Uterus (tissue), 4 donors: ENCODE measurements at places on chromosomes 1 and 21. TPM values are rescaled to one million over a fixed set of nuclear protein-coding genes. Genes with fewer than 3 reads are reported as not detected.

Gene SRM
- 50.6 TPM for total RNA-seq

- no peak overlapping the region for H3K4me3 ChIP-seq
- no peaks in the 10 kb centered on the region for H3K36me3 ChIP-seq
- DNase-seq = no peak
- no peaks in the 10 kb centered on the region for H3K27me3 ChIP-seq
- no peak overlapping the region for H3K27ac ChIP-seq
- H3K4me1 ChIP-seq = no peaks in the 10 kb centered on the region
These were observed 51.3 kb upstream of the IFFO2 start for GRCh38 chr1:19007491-19008441.

Gene LORICRIN
- total RNA-seq = not detected

DNA sequence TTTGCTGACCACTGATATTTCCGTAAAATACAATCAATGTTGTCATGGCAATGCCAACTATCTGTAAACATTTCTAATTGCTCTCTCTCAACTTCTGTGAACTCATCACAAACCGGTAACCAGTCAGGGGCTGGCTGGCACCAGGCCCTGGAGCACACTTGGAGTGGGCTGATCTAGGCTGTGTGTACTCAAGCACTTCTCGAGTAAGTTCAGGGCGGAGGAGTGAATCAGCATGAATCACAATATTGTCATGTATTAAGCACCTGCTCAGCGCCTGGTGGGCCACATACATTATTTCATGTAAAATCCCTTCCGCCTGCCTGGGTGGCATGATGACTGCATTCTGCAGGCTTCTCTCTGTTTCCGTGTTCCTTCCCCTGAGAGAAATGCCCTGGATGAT is 212.4 kb downstream of the FOXD2 start:
- H3K4me3 ChIP-seq = no peak overlapping the region
- no peak overlapping the region for H3K27ac ChIP-seq
- H3K4me1 ChIP-seq = no peaks in the 10 kb centered on the region
- H3K36me3 ChIP-seq = no peaks in the 10 kb centered on the region

DNA sequence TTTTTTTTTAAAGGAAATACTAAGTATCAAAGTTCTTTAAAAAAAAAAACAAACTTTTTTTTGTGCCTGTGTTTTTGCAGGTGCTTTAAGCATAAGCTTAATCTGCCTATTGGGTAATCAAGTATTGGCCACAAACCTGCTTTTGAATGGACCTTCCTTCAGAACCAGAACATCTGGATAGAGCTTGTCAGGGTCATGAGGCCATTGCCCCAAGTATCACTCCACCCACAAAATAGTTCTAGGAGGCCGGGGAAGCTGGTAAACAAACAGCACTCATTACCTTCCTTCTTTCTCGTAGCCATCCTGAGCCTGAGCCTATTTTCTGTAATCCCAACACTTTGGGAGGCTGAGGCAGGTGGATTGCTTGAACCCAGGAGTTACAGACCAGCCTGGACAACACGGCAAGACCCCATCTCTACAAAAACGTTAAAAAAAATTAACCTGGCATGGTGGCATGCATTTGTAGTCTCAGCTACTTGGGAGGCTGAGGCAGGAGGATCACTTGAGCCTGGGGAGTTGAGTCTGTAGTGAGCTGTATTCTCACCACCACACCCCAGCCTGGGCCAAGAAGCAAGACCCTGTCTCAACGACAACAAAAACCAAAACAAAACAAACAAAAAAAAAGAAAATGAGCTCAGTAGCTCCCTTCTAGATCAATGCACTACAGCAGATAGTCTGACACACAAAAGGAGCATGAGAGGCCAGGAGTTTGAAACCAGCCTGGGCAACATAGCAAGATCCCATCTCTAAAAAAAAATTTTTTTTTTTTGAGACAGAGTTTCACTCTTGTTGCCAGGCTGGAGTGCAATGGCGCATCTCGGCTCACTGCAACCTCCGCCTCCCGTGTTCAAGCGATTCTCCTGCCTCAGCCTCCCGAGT is 34.1 kb upstream of the EPS15 start:
- no peaks in the 10 kb centered on the region for H3K36me3 ChIP-seq
- H3K27ac ChIP-seq = no peak overlapping the region
- no peak for DNase-seq
- no peaks in the 10 kb centered on the region for H3K4me1 ChIP-seq
- H3K4me3 ChIP-seq = no peak overlapping the region
- H3K27me3 ChIP-seq = no peaks in the 10 kb centered on the region

- DNase-seq = no peak
- H3K4me1 ChIP-seq = no peaks in the 10 kb centered on the region
- H3K4me3 ChIP-seq = no peak overlapping the region
These were observed 63.4 kb upstream of the GRIK3 start for GRCh38 chr1:37097731-37098130.

GRCh38 chr1:175511496-175511895 is 231.9 kb downstream of the TNR start:
- no peaks in the 10 kb centered on the region for H3K36me3 ChIP-seq
- H3K27me3 ChIP-seq = no peaks in the 10 kb centered on the region
- H3K4me1 ChIP-seq = no peaks in the 10 kb centered on the region
- no peak for DNase-seq
- H3K4me3 ChIP-seq = no peak overlapping the region
- H3K27ac ChIP-seq = no peak overlapping the region

- H3K4me3 ChIP-seq = no peak overlapping the region
- H3K27ac ChIP-seq = no peak overlapping the region
- no peaks in the 10 kb centered on the region for H3K36me3 ChIP-seq
- no peaks in the 10 kb centered on the region for H3K4me1 ChIP-seq
- no peak for DNase-seq
These were observed 63.1 kb downstream of the LAMC2 start for GRCh38 chr1:183248989-183249691.

Gene CNR2
- total RNA-seq = 0.14 TPM

Gene LGR6
- total RNA-seq = 4.0 TPM

DNA sequence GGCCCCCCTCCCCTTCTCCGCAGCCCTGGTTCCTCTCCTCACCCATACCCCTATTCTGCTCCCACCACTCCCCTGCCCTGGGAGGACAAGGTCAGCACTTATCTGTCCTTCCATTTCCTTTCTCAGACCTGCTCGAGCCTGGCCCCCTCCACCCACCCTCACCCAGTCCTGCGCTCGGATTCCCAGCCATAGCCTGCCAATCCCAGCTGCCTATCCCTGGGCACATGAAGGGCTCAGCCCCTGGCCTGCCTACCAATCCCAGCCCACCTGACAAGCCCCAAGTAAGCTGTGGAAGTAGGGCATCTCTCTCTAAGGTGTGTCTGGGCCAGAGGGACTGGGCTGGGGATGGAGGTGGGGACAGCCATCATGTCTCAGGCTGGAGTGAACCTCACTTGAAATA is 5.4 kb downstream of the BLACAT1 start:
- peaks cover 21% of the 10 kb centered on the region for H3K27me3 ChIP-seq
- no peak for DNase-seq
- H3K4me1 ChIP-seq = no peaks in the 10 kb centered on the region
- no peak overlapping the region for H3K27ac ChIP-seq
- no peaks in the 10 kb centered on the region for H3K36me3 ChIP-seq
- H3K4me3 ChIP-seq = no peak overlapping the region

DNA sequence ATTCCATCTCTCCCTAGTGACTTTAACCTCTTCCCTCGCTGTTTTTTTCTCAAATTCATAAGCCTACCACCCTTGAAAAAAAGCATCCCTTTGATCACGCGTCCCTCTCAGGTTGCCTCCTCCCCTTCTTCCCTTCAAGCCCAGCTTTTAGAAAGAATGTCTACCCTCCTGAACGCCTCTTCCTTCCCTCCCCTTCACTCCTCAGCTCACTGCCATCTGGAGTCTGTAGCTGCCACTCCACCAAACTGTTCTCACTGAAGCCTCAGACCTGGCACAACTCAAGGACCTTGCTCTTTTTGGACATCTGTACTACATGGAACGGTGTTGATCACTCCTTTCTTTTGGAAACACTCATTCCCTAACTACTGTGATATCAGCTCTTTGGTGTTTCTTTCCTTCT is 80.6 kb downstream of the SLC25A24 start:
- H3K4me3 ChIP-seq = no peak overlapping the region
- no peak overlapping the region for H3K27ac ChIP-seq
- H3K4me1 ChIP-seq = no peaks in the 10 kb centered on the region
- no peaks in the 10 kb centered on the region for H3K27me3 ChIP-seq
- H3K36me3 ChIP-seq = no peaks in the 10 kb centered on the region
- DNase-seq = no peak

- no peak overlapping the region for H3K27ac ChIP-seq
- H3K4me3 ChIP-seq = no peak overlapping the region
- H3K36me3 ChIP-seq = no peaks in the 10 kb centered on the region
- peaks cover 16% of the 10 kb centered on the region for H3K4me1 ChIP-seq
- no peak for DNase-seq
These were observed 7.4 kb downstream of the LDLRAP1 start for GRCh38 chr1:25550683-25551310.

GRCh38 chr1:32240140-32240951 is 6.7 kb upstream of the FAM167B start:
- DNase-seq = peak; percentile 84
- no peaks in the 10 kb centered on the region for H3K27me3 ChIP-seq
- peak overlapping the region; percentile 85 for H3K27ac ChIP-seq
- H3K4me3 ChIP-seq = peak overlapping the region; percentile 60

Gene INAVA
- not detected for total RNA-seq

DNA sequence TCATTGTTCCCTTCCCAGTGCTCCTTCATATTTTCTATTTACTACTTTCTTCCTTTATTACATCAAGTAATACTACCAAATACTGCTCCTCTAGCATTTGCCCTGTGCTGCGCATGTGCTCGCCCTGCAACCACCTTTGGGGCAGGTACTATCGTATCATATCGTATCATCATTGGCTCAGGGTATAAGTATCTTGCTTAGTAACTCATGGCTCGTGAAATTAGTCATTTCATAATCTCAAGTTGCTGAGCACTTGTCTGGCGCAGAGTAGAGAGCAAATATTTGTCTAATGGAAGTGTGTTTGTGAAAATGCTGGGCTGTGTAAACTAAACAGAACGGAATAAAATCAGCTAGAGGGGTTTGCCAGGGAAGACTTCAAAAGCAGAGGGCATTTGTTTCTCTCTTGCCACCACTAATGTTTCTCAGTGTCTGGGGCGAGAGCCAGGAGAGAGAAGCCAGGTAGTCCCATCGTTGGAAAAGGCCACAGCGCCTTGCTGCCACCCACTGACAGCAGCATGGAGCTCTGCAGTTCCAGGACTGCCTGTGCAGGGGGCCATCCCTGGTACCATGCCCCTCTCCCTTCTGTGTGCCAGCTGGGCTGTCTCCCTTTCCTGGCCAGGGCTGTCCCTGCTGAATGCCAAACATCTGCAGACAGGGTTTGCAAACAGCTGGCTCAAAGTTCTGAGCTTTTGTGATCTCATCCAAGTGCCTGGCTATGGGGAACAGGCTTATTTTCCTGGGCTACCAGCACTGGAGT is 20.0 kb upstream of the CPT2 start:
- peak; percentile 26 for DNase-seq
- H3K4me1 ChIP-seq = peaks cover 2% of the 10 kb centered on the region
- peak overlapping the region; percentile 45 for H3K27ac ChIP-seq
- no peak overlapping the region for H3K4me3 ChIP-seq

- no peaks in the 10 kb centered on the region for H3K36me3 ChIP-seq
- H3K4me1 ChIP-seq = no peaks in the 10 kb centered on the region
- no peak overlapping the region for H3K4me3 ChIP-seq
- H3K27me3 ChIP-seq = no peaks in the 10 kb centered on the region
These were observed 24.9 kb upstream of the NHLH2 start for GRCh38 chr1:115865704-115866380.

GRCh38 chr1:47927165-47927564 is 70.0 kb downstream of the TRABD2B start:
- H3K4me3 ChIP-seq = no peak overlapping the region
- H3K4me1 ChIP-seq = no peaks in the 10 kb centered on the region
- DNase-seq = no peak
- H3K27ac ChIP-seq = no peak overlapping the region
- H3K36me3 ChIP-seq = no peaks in the 10 kb centered on the region

DNA sequence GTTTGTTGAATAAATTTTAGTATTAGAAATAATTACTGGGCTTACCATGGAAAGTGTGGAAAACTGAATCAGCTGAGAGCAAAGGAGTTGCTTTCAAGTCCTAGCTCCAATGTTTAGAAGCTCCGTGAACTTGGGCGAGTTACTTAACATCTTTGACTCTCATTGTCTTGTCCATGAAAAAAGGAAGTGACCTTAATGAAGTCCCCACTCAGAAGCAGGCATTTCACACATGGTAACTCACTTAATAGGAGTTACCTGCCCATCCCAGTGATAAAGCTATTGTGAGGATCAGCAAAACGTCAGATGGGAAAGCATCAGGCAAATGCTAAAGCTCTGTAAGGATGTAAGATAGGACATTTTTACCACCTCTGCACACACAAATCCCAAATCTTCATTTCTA is 34.0 kb upstream of the GADD45A start:
- H3K4me1 ChIP-seq = peaks cover 13% of the 10 kb centered on the region
- no peaks in the 10 kb centered on the region for H3K27me3 ChIP-seq
- no peak for DNase-seq

DNA sequence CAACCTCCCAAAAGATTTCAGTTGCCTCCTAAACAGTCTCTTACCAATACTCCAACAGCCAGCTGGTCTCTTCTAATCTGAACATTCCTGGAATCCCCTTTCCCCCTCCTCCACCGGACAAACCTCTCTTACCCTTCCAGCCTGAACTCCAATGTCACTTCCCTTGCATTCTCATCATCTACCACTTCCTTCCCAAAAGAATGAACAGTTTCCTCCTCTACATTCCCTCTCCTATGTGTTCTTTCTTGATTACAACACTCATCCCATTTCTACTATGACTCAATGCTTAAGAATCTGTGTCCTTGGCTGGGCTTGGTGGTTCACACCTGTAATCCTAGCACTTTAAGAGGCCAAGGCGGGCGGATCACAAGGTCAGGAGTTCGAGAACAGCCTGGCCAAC is 417.1 kb downstream of the SETD4 start:
- no peak overlapping the region for H3K4me3 ChIP-seq
- no peak overlapping the region for H3K27ac ChIP-seq
- H3K4me1 ChIP-seq = no peaks in the 10 kb centered on the region

GRCh38 chr21:30579346-30579745 is 10.9 kb downstream of the KRTAP22-2 start:
- H3K4me1 ChIP-seq = no peaks in the 10 kb centered on the region
- no peaks in the 10 kb centered on the region for H3K36me3 ChIP-seq
- H3K27ac ChIP-seq = no peak overlapping the region
- no peak overlapping the region for H3K4me3 ChIP-seq
- no peak for DNase-seq
- no peaks in the 10 kb centered on the region for H3K27me3 ChIP-seq

DNA sequence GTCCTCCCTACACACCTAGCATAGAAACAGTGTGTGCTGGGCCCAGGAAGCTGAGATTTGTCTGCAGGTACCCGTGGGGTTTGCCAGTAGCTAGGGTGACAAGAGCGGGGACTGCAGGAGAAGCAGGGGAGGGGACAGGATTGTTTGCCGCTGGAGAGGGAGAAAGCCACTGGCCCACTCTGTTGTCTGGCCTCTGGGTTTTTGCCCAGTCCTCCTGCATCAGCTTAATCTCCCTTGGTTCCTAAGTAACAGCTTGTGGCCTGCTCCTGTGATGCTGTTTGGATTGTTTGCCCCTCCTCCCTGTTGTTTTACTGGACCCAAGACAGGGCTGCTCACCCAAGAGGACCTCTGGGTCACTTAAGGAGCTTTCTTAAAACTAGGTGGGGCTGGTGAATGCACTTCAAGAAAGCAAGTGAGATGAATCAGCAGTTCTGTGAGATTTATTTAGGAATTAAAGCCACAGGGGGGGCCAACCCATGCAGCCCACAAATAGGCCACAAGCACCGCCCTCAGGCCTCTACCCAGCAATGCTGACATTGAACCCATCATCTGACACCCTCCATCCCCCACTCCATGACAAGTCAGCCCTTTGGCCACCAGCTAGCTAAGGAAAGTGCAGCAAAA is 142.8 kb downstream of the ZZZ3 start:
- DNase-seq = no peak
- H3K27ac ChIP-seq = peak overlapping the region; percentile 46
- H3K4me1 ChIP-seq = no peaks in the 10 kb centered on the region
- H3K4me3 ChIP-seq = no peak overlapping the region
- no peaks in the 10 kb centered on the region for H3K27me3 ChIP-seq

Gene CELA2B
- total RNA-seq = not detected
